Stimulated activated CD4-positive, alpha-beta T cell treated with anti-CD3 and anti-CD28 coated beads, Interleukin-12 subunit alpha, Interleukin-12 subunit beta, amount 100 ng/mL, for 24 hours (primary cell): ENCODE measurements at places on chromosomes 1 and 21.
A peak's percentile ranks its signal among the peaks of the same experiment; 100 is the strongest.

GRCh38 chr1:1627261-1627828 lies 4.6 kb upstream of the MMP23B start:
- no peak for DNase-seq

GRCh38 chr21:26469789-26470188 lies 103.3 kb downstream of the CYYR1 start:
- DNase-seq, result no peak

DNA sequence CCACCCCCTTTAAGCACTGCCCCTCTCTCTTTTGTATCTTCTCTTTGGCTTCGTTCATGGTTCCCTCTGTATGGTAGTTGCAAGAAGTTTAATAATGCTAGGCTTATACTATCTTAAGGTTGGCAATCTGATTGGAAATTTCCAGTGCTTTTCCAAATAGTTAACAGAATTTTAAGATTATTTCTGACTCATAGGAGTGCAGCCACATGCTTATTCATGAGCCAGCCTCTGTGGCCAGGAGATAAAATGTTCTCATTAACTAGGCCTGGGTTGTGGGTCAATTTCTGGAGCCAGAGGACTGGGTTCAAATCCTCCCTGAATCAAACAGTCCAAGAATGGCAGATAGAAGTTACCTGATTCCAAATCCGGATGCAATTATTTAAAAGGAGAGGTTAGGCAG lies 103.1 kb downstream of the ATP6V1G3 start:
- DNase-seq, result no peak

DNA sequence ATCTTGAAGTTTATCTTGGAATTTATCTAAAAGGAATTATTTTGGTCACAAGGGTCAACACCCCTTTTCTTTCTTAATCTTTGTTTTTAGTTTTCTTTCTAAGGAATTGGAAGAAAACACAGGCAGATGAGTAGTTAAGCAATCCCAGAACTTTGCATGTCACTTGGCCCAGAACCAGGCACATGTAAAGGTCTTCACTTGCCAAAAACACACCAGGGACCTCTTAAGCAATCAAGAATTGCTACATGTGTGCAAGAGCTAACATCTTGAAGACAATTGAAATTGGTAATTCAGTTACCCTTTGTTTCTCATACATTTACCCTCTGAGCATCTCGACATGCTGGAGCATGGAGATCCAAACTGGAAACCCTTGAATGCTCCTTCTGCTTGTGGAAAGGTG lies 114.2 kb downstream of the ZC3H11B start:
- DNase-seq, result no peak

- no peak for DNase-seq
Observed at GRCh38 chr1:118984722-118985639, 3.2 kb downstream of the TBX15 start.

GRCh38 chr1:46532498-46533178 lies 18.8 kb downstream of the KNCN start:
- peak; percentile 63 for DNase-seq

GRCh38 chr1:84896279-84896678 lies 3.3 kb upstream of the LPAR3 start:
- no peak for DNase-seq

DNA sequence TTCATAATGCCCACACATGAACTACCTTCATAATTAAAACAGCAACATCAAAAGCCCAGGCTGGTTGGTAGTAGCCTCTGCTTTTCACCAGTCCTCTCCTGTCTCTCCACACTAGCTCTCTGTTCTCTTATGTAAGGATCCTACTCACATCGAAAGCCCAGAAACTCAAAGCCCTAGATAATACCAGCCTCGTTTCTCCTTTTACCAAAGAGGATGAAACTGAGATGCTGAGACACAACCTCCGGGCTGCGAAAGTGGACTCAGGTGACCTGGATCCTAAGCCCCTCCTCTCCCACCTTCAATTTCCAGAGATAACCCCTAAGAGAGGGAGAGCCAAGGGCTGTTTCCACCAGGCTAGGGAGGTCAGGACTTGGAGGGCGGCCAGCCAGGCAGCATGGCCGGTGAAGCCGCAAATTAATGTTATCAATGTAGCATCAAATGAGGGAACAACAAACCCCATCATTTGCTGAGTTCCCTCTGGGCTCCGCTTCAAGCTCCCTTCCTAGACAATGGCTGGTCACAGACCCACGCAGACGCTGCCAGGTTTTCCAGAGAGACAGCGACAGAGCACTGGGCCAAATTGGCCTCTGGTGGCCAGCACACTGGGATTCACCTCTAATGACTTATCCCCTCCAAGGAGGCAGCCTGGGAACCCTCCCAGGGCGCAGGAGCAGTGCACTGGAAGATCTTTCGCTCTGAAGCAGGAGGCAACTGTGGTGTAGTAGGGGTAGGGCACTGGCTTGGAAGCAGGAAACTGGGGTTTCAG lies 20.7 kb upstream of the STMN1 start:
- no peak for DNase-seq

DNA sequence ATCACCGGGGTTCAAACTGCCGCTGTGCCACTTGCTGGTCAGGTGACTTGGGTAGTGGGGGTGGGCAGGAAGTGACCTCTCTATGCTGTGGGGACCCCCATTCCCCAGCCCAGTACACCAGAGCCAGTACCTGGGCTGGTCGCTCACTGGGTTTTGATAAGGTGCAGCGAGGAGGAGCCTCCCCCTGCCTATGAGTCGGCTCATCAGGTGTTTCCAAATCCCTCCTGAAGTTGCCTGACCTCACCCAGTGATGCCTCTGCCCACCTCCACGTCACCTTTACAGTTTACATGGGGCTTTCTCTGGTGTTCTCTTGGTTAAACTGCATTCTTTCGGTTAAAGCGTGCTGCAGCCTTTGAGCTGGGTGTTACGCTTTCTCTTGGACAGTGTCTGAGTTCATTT lies 58.2 kb downstream of the ARHGEF10L start:
- no peak for DNase-seq

- no peak for DNase-seq
Observed at GRCh38 chr21:33943293-33943692, 27.7 kb upstream of the ATP5PO start.

- DNase-seq, result no peak
Observed at GRCh38 chr1:116847688-116848531, 61.8 kb upstream of the PTGFRN start.

- DNase-seq, result no peak
Observed at GRCh38 chr1:200379940-200380588, 29.8 kb downstream of the ZNF281 start.

DNA sequence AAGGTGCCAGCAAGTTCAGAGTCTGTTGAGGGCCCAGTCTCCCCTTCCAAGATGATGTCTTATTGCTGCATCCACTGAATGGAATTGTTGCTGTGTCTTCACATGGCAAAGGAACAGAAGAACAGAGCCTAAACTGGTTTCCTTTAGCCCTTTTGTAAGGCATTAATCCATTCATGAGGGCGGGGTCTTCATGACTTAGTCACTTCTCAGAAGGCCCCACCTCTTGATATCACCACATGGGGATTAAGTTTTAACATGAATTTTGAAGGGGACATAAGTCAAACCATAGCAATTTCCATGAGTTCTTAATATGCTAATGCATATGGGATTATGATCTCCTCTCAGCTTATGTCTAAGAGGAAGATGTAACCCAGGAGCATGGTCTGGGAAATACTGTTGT lies 182.9 kb downstream of the LRRC7 start:
- no peak for DNase-seq

- DNase-seq, result no peak
Observed at GRCh38 chr21:34886240-34887104, 162.6 kb downstream of the RUNX1 start.
